ENCODE measurements at places on chromosomes 11 and 22.

DNA sequence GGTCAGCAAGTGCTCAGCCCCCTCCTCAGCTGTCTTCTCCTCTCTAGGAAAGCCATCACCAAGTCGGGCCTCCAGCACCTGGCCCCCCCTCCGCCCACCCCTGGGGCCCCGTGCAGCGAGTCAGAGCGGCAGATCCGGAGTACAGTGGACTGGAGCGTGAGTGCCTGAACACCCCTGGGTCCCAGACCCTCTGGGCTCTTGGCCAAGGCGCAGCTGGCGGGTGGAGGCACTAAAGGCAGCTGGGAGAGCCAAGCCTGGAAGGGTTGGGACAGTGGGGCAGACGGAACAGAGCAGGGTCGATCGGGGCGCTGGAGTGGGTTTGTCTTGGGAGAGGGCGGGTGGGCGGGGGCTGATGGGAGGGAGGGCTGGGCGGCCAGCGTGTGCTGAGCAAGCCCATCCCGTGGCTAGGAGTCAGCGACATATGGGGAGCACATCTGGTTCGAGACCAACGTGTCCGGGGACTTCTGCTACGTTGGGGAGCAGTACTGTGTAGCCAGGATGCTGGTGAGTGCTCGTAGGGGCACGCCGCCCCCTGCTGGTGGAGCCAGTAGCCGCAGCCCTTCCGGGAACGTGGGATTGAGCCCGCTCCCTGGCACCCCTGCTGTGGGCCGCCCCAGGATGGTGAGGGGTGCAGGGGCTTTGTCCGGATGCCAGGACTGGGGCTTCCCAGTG lies 14.1 kb upstream of the MDK start:
- no peak for DNase-seq

GRCh38 chr11:128725630-128726319 lies 31.9 kb downstream of the FLI1 start:
- no peak for DNase-seq

GRCh38 chr11:132039521-132039920 lies 669.1 kb downstream of the NTM start:
- DNase-seq: no peak

GRCh38 chr11:68686486-68686885 lies 2.1 kb downstream of the GAL start:
- DNase-seq: no peak

- DNase-seq: no peak
These were observed 73.5 kb upstream of the ZC3H12C start for GRCh38 chr11:110019675-110020074.

- DNase-seq: no peak
These were observed 10.1 kb upstream of the TOP3B start for GRCh38 chr22:21992593-21993237.

DNA sequence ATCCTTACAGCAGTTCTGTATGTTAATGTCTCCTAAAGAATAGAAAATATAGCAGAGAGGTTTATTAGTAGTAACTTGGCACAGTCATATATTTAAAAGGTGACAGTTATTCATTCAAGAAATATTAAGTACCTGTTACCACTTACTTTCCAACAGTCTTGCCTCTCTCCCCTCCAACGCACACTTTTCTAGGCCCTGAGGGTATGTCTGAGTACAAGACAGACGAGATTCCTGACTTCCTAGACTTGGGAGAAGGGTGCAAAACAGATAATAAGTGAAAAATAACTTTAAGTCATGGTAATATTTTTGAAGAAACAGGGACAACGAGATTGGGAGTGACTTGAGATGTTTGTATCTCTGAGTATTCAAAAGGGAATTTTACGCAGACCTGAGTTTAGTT lies 1.6 kb downstream of the EIF3L start:
- no peak for DNase-seq

DNA sequence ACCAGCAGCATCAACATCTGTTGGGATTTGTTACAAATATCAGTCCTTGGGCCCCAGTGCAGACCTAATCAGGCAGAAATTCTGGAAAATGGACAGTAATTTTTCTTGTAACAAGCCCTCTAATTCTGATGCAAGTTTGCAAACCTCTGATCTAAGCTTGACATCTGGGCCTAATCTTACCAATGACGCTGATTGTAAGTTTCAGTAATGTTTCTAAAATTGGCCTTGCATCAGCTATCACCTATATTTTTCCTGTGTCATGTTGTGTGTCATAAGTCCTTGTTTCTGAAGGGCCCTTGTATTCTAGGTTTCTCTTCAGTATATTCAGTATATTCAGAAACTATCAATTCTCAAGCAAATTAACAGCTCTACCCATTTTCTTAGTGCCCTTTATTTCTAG lies 36.4 kb downstream of the ZNF215 start:
- DNase-seq: no peak

DNA sequence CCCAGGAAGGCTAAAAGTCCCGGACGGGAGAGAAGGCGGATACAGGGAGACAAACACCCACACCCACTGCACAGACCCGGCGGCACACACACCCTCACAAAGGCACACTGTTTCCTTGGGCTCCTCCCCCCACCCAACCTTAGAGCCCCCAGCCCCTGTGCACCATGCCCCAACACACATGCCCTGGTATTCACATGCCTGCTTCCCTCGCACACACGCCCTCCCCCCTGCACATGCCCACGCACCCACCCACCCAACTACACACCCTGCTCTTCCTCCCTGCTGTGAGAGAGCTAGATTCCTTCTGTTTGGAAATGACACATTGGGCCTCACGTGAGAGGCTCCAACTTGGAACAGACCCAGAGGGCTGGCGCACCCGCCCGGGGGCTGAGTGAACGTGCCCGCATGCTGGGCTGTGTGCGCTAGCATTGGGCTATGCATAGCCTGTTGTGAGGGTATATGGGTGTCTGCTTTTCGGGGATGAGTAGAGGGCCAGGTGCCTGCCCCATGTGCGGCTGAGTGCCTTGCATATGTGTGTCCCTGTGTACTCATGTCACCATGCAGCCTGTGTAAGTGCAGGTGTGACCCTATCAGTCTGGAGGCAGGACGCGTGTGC lies 518 bp upstream of the CHRM1 start:
- DNase-seq: no peak

- DNase-seq: peak; percentile 80
These were observed 16.0 kb upstream of the BMAL1 start for GRCh38 chr11:13261591-13262061.

DNA sequence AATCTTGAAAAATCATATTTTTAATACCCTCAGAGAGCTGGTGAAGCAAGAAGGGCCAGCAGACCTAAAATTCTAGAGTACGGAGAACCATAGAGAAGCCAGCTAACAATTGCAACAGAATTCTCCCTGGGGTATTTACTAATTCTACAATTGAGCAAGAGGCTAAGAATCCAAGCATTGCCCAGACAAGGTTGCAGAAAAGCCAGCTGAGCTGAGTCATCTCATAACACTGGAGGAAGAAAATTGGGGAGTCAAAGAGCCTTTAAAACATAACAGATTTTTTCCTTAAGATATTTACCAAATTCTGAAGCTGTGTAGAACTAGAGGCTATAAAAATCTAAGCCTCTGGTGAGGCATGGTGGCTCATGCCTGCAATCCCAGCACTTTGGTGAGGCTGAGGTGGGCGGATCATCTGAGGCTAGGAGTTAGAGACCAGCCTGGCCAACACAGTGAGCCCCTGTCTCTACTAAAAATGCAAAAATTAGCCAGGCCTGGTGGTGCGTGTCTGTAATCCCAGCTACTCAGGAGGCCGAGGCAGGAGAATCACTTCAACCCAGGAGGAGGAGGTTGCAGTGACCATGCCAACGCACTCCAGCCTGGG lies 13.6 kb upstream of the TMEM216 start:
- DNase-seq: peak; percentile 98

- no peak for DNase-seq
These were observed 51.4 kb downstream of the PKNOX2 start for GRCh38 chr11:125215976-125216375.

- no peak for DNase-seq
These were observed 105.2 kb downstream of the ABTB2 start for GRCh38 chr11:34252651-34253050.
